ENCODE measurements at places on chromosomes 13 and 19.

DNA sequence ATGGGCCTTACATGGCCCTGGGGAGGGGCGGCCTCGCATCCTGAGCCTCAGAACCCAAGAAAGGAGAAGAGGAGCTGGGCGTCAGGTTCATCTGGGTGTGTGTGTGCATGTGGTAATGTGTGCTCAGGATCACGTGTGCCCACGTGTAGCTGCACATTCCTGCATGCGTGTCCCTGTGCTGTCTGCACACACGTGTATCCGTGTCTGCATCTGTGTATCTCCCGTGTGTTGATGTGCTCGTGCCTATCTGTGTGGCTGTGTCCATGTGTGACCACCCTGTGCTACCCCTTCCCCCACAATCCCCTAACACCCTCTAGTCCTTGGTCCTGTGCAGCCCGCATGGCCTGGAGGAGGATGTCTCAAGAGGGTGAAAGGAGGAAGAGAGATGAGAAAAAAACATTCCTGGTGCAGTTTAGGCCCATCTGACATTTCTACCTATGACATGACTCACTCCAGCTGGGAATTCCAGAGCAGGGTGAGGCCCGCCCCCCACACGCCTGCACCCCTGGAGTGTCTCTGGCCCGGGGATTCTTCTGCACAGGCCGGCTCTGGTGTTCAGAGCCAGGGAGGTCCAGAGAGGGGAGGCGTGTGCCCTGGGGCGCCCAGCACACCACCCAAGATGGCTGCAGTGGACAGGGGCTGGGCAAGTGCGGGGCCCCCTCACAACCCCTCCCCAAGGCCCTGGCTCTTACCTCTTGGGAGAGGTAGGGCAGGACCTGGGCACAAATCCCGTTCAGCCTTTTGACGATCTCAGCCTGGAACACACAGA, 7.1 kb downstream of the TLE5 start:
- DNase-seq, result no peak

GRCh38 chr19:18251587-18252369, 22.5 kb downstream of the IQCN start:
- peak; percentile 35 for DNase-seq

DNA sequence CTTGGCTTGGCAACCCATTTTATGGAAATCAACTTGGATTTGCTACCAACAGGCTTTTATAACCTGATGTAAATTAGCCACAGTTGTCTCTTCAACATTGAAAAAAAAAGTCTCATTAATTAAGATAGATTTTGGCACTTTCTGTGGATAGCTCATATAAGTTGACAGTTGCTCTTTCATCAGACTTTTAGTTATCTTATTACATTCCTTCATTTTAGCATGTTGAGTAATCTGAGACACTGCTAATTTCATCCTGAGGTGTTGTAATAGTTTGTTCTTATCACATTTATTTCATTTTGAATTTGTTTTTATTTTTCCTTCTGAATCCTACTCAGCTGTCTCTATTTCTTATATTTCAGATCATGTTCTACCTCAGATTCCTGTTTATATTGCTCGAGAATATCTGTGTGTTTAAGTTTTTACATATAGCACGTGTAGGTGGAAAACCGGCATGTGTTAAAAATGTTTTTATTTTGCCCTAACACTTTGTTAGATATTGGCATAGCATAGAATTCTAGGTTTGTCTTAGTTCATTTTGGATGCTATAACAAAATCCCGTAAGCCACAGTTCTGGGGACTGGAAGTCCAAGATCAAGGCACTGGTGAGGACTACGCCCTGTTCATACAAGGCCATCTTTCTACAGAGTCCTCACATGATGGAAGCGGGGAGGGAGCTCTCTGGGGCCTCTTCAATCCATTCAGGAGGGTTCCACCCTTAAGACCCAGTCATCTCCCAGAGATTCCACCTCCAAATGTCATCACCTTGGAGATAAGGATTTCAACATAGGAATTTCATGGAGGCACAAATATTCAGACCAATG, 239.4 kb downstream of the COL4A1 start:
- no peak for DNase-seq

GRCh38 chr13:80030491-80030890, 310.4 kb downstream of the SPRY2 start:
- no peak for DNase-seq

DNA sequence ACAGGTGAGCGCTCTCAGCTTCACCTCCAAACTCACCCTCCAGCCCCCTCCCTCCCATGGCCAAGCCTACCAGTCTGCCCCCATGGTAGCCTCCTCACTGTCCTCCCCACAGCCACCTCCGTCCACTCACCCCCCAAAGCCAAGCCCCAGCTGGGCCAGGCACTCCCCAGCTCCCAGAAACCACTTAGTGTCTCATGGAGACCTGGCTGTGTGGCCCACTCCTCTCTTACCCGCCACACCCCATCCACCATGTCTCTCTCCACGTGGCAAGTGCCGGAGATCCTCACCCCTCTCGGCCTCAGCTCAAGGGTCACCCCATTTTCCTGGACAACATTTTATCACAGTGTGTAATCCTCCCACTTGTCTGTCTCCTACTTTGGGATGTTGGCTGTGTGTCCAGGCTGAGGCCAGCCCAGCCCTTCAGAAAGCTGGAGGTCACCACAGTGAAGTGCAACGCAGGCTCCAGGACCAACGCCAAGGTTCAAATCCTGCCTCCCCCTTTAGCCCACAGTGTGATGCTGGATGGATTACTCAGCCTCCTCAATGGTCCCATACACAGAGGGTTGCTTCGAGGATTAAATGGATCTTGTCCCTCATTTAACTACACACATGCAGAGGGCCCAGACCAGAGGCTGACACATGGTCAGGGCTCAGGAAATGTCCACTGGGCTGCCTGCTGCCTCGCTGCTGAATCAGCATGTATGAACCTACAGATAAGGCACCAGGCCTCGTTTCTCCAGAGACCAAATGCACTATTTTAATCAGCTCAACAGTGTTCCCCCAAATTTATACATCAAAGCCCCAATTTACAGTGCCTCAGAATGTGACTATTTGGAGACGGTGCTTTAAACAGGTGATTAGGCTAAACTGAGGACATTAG, 71.3 kb downstream of the CEBPG start:
- DNase-seq, result no peak

DNA sequence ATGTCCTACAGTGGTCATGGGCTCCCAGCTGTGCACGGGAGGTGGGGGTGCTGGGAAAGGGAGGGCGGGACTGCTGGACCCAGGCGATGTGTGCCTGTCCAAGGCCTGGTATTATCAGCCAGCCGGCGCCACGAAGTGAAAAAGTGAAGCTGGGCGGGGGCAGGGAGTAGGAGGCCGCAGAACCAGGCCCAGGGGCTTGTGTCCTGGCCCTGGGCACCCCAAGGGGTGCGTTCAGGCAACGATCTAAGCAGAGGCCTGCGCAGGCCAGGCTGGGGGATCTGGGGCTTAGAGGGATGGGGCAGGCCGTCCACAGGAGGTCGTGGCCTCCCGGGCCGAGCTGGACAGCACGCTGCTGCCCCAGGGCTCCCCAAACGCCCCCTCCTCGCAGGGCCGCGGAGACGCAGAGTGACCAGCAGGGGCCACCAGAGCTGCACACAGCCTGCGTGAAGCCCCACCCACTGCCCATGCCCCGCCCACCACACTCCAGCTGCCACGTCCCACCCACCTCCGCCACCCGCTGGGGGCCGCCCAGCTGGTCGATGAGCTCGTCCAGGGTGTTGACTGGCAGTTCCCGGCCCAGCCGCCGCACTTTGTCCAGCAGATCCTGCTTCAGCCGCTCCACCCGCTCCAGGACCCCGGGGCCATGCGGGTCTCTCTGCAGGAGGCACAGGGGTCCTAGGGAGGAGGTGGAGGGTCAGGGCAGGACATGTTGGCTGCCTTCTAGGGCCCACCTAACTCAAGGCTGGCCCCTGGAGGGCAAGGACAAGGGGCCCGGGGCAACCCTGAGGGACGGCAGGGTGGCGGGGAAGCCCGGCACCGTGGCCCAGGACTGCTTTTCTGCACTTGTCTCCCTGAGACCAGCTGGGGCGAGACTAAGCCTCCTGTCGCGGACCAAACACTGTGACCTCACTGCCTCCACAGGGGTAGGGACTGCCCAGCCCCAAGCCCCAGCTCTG, 9.5 kb downstream of the GPX4 start:
- DNase-seq, result peak; percentile 84

DNA sequence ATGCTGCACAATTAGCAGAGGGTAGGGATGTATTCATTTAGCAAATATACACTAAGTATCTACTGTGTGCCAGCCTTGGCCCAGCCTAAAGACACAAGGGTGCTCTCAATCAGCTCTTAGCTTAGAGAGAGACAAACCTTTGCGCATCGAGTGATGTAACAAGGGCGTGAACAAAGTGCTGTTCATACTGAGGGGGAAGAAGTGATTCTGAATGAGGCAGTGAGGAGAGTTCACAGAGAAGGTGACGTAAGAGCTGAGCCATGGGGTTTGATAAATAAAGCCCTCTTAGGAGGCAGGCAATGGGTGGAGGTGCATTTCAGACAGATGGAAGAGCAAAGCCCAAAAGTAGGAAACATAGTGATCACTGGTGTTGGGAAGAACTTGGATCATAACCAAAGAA, 68.5 kb downstream of the FLT1 start:
- DNase-seq, result no peak

GRCh38 chr19:56101746-56102535, 19.2 kb downstream of the ZNF787 start:
- no peak for DNase-seq

GRCh38 chr19:41265395-41266153, 1.4 kb downstream of the HNRNPUL1 start:
- no peak for DNase-seq

- DNase-seq, result no peak
Observed at GRCh38 chr13:44197791-44198770, 175.5 kb upstream of the SERP2 start.

- DNase-seq, result no peak
Observed at GRCh38 chr19:34051255-34051654, 121.0 kb upstream of the LSM14A start.

DNA sequence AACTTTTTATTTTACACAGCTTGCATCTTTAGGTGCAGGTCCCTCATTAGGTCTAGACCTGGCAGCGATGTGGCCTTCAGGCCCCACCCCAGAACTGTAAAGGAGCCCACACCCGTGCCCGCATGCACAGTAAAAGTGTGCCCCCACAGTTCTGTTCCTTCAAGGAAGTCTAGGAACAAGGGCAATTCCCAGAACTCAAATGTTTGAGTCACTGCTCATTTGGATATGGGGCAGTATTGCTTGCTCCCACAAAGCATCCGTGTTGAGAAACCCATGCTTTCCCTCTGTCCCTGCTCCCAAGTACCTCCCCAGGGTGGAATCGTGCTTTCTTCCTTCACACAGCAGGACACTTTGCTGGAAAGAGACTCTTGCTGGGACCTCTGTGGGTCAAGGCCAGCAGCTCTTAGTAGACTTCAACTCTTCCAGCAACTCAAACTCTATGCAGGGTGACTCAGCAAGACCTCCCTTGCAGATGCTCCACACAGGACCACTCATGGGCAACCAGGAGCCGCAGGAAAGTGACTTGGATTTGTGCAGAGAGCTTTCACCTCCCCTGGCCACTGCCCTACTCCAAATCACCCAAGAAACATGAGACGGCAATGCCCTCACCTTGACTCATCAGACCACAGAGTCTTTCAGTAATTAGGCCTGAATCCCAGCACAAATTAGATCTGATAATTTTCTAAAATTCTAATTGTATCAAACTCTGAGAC, 12.3 kb downstream of the SLC7A1 start:
- no peak for DNase-seq

GRCh38 chr13:29847501-29847983, 2.9 kb downstream of the UBL3 start:
- peak; percentile 34 for DNase-seq

GRCh38 chr13:59343993-59344822, 819.5 kb downstream of the DIAPH3 start:
- no peak for DNase-seq

DNA sequence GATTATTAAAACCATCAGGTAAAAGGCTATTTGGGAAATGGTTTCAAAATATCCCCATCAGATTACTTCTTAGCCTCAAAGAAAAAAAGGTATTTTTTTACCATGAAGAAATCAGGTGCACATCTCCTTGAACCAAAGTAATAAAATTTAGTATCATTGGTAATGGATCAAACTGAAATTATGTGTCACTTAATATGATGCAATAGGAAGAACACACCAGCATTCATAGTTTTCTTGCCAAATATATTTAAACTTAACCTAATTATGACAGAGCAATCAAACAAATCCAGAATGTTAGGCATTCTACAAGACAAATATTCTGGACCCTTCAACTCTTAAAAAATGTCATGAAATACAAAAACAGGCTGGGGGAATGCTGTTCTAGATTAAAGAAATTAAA, 4.1 kb upstream of the ZNF420 start:
- no peak for DNase-seq

DNA sequence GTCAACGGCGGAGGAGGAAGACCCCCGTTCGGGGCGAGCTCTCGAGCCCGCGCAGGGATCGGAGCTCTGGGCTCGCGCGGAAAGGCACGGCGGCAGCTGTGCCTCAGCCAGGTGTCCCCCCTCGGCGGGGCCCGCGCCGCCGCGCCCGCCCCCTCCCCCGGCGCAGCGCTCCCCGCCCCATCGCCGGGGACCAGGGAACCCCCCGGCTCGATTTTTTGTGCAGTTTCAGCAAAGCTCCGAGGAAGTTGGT, 110.0 kb downstream of the KCNRG start:
- no peak for DNase-seq

DNA sequence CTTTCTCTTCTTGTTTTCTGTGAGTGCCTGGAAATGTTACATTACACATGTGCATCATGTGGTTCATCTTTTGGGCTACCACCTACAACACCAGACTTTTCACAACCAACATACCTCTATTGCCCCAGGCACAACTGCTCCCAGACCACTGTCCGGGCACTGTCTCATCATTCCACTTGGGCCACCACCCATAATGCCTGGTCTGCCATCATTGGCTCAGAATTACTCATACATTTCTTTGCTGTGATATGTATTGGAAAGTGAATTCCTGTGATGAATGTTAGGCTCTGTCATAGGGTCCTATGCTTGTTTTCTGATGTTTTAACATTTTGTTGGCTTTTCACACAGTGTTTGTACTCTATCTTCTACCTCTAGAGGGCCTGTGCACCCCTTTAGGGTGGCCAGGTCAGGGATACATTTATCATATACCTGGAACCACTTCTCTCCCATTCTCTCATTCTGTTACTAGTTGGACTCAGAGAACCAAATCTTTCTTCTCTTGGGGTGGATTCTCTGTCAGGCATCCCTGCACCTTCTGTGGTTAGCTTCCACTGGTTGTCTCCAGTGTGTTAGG, 172.8 kb downstream of the NHLRC3 start:
- no peak for DNase-seq

DNA sequence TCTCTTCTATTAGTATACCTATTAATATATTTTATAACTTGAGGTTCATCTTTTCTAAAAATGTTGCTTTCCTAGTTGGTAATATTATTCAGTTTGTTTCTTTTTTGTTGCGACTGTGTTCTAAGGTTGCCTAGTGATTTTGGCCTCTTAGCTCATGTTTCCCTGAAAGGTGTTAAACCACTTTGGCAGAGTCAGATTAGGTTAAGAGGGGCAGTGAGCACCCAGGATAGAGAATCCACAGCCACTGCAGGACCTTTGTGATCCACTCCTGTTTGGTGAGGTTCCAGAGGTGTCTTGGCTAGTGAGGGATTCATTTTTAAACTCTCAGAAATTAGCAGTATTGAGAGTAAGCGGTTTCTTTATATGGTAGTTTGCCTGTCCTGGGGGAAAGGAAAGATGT, 14.9 kb upstream of the GPR18 start:
- no peak for DNase-seq

- no peak for DNase-seq
Observed at GRCh38 chr13:71801165-71801760, 65.7 kb downstream of the DACH1 start.

- no peak for DNase-seq
Observed at GRCh38 chr13:79987761-79988160, 353.2 kb downstream of the SPRY2 start.
